ENCODE measurements at places on chromosomes 6 and 20. TPM values are rescaled to one million over a fixed set of nuclear protein-coding genes. Genes with fewer than 3 reads are reported as not detected.

GRCh38 chr20:38191654-38192053 is 26.6 kb upstream of the TGM2 start:
- H3K27me3 ChIP-seq = no peaks in the 10 kb centered on the region
- H3K4me1 ChIP-seq = no peaks in the 10 kb centered on the region
- no peaks in the 10 kb centered on the region for H3K36me3 ChIP-seq
- no peak overlapping the region for H3K27ac ChIP-seq

DNA sequence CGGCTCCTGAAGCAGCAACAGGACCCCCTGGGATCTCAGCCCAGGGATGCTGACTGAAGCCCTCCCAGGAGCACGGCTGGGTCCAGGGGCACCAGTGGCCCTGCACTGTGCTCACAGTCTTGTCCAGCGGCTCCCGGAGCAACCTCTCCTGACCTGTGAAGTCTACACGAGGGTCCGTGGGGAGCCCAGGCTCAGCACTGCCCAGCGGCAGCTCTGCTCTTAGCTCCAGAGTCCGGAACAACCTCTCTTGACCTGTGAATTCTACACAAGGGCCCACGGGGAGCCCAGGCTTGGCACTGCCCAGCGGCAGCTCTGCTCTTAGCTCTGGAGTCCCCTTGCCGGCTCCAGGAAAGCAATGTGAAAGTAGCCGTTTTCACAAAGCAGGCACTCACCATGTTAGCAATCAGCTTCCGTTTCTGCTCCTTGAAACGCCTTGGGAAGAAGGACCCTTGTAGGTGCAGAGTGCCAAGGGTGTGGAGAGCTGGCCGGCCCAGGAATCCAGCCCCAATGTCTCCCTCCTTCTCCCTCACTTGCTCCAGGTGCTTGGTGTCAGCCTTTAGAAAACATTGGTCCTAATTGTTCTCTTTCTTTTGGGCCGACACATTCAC is 310.9 kb downstream of the CDH4 start:
- no peaks in the 10 kb centered on the region for H3K36me3 ChIP-seq
- no peaks in the 10 kb centered on the region for H3K27me3 ChIP-seq
- DNase-seq = no peak
- H3K27ac ChIP-seq = no peak overlapping the region
- H3K4me1 ChIP-seq = peaks cover 11% of the 10 kb centered on the region

DNA sequence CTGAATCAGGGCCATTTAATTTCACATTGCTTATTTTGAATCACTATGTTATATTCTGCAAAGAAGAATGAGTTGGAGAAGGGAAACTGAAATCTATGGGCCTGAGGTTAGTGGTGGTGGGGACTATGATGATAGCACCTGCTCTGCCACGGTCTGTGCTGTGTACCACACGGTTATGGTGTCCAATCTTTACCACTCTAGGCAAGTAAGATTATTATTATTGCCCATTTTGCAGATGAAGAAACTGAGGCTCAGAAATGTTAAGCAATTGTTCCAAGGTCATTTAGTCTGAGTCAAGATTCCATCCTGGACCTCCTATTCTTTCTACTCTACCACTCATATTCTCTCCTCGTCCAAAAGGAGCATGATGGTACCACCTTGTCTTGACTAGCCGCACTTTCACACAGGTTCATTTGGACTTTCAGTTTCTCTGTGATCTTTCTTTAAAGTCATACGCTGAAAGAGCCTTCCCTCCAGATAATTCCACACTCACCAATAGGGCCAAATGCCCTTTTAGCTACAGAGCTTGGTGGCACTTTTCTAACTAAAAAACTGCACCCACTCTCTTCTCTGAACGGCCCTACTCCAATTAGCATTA is 56.2 kb downstream of the GFOD1 start:
- no peak overlapping the region for H3K4me3 ChIP-seq
- H3K36me3 ChIP-seq = no peaks in the 10 kb centered on the region
- H3K27ac ChIP-seq = peak overlapping the region; percentile 35
- DNase-seq = no peak
- no peaks in the 10 kb centered on the region for H3K27me3 ChIP-seq
- H3K4me1 ChIP-seq = peaks cover 30% of the 10 kb centered on the region

- no peak for DNase-seq
- no peaks in the 10 kb centered on the region for H3K4me1 ChIP-seq
- H3K4me3 ChIP-seq = no peak overlapping the region
- H3K36me3 ChIP-seq = no peaks in the 10 kb centered on the region
Observed at GRCh38 chr6:127404133-127404532, 55.1 kb downstream of the KIAA0408 start.

- H3K36me3 ChIP-seq = peaks cover 54% of the 10 kb centered on the region
- no peak for DNase-seq
- H3K27ac ChIP-seq = no peak overlapping the region
- no peaks in the 10 kb centered on the region for H3K4me1 ChIP-seq
Observed at GRCh38 chr20:62133051-62133845, 9.9 kb downstream of the PSMA7 start.

Gene CST7
- total RNA-seq = not detected

Gene DDRGK1
- total RNA-seq = 44.0 TPM

DNA sequence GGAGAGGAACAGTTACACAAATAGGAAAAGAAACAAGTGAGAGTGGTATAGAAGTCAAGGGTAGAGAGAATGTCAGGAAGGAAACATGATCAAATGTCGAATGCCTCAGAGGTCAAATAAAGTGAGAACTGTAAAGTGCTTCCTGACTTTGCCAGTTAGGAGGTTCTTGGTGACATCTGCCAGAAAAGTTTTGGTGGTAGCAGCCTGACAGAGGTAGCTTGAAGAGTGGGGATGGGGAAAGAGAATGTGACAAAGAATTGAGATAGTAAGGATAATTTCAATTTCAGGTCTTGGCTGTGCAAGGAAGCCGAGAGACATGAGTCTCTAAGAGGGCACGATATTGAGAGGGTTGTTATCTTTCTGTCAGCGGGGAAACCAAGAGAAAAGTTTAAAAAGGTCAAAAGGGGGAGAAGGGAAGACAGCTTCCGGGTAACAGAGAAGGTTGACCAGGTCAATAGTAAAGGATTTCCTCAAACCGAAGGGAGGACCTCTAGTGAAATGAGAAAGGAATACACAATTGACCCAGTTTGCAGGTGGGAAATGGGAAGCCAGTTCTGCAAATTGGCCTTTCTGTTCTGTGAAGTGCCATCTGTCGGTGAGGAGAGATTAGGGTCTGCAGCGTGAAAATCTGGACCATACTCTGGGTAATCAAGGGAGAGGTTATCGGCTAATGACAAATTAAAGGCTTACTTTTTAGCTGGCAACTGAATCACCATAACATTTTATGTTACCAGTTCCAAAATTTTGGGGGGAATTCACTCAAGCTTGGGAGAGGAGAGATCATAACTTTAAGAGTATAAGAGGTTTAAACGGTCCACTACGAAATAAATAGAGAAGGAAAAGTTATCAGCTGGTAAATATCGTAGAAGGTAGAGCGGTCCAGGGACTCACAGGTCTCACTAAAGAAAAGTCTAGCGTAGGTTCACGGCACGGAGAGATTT is 973 bp upstream of the BRD2 start:
- no peaks in the 10 kb centered on the region for H3K27me3 ChIP-seq
- peak overlapping the region; percentile 99 for H3K4me3 ChIP-seq
- peaks cover 5% of the 10 kb centered on the region for H3K4me1 ChIP-seq
- H3K36me3 ChIP-seq = no peaks in the 10 kb centered on the region
- H3K27ac ChIP-seq = 0 out of 2 replicates have a peak overlapping the region, but pooled peaks have one; percentile 100

DNA sequence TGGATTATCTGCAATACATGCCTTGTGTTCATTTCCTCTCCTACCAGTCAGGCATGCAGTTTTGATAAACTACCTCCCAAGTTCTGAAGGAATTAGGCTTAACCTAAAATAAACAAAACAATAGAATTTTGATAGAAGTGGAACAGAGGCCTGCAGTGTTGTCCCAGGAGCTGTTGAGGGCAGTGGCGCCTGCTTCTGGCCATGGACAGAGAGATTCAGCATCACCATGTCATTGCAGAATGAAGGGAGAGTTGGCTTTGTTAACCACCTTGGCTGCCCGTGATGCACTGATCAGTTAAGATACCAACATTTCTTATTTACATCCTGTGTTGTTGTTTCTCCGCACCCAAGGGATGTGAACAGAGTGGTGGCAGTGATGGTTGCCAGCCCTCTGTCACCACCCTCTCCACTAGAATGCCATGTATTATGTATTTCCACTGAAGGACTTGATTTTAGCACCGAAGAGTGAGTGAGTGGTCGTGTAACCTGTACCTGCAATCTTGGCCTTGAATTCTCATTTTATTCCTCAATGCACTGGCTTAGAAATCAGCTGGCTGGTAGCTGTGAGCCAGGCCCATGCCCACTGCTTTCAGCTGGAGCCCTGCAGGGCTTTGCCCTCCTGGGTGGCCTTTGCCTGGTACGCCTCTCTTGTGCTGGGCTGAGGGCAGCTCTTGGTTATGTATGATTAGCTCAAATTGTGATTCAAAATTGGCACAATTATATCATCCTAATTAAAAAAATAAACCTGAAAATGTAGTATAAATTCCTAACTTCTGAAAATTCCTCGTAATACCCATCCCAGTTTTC is 56.5 kb downstream of the SHLD1 start:
- peak; percentile 46 for DNase-seq
- no peaks in the 10 kb centered on the region for H3K36me3 ChIP-seq
- H3K27me3 ChIP-seq = no peaks in the 10 kb centered on the region
- peaks cover 11% of the 10 kb centered on the region for H3K4me1 ChIP-seq

DNA sequence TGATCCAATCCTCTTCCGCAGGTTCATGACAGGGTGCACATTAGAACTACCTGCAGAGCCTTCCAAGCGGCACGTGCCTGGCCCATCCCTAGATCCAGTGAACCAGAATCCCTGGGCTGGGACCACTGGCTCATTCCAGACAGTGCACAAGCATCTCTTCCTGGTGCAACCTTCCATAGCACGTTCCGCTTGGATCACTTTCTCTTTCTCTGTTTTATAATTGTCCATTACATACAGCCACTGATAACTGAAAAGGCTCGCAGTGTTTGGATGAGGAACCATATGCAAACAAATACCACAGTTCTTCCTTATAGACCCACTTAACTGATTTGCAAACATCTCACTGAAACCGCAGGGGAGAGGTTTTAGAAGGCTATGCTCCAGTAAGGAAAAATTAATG is 59.6 kb upstream of the DDR1 start:
- H3K4me1 ChIP-seq = peaks cover 11% of the 10 kb centered on the region
- H3K27me3 ChIP-seq = no peaks in the 10 kb centered on the region
- no peaks in the 10 kb centered on the region for H3K36me3 ChIP-seq
- H3K27ac ChIP-seq = no peak overlapping the region
- DNase-seq = no peak

Gene AP5S1
- 1.2 TPM for total RNA-seq
